ENCODE measurements at places on chromosomes 3 and 15. TPM values are rescaled to one million over a fixed set of nuclear protein-coding genes. Genes with fewer than 3 reads are reported as not detected.

GRCh38 chr15:38535491-38536200 is 29.0 kb downstream of the RASGRP1 start:
- no peak overlapping the region for H3K27ac ChIP-seq
- no peaks in the 10 kb centered on the region for H3K4me1 ChIP-seq
- no peak for DNase-seq
- no peak overlapping the region for H3K4me3 ChIP-seq
- H3K27me3 ChIP-seq, result no peaks in the 10 kb centered on the region
- no peaks in the 10 kb centered on the region for H3K36me3 ChIP-seq

DNA sequence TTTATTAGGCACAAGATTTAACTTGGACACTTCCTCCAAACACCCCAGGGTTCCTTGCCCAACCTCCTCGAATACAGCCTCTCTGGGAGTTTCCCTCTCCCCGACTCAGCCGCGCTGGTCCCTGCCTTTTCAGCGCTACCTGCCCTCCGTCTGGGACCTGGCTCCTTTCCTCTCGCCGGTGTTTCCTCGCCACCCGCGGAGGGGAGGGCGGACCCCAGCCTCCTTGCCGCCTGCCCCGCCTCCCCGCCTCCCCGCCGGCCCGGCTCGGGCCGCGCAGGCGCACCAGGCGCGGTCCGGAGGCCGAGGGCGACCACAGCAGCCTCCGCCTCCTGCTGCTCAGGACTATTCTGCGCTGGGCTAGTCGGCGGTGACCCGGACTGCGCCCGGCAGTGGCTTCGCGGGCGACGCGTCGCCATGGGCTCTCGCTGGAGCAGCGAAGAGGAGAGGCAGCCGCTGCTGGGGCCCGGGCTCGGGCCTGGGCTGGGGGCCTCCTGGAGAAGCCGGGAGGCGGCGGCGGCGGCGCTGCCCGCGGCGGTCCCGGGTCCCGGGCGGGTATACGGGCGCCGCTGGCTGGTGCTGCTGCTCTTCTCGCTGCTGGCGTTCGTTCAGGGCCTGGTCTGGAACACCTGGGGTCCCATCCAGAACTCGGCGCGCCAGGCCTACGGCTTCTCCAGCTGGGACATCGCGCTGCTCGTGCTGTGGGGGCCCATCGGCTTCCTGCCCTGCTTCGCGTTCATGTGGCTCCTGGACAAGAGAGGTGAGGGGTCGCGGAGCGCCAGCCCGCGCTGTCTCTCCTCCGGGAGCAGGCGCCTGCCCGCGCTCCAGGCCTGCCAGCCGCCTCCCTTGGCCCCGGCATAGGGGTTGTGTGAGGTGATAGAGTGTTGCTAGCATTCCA is at the start of gene SLC49A4:
TSS of gene SLC49A4 (plus strand) at position 291 of the 895 bp plus-strand sequence. CDS start at position 415, 124 bp downstream.
- H3K27ac ChIP-seq, result peak within 1 kb of the TSS; percentile 70
- no peaks in the 10 kb centered on the region for H3K36me3 ChIP-seq
- H3K27me3 ChIP-seq, result no peaks in the 10 kb centered on the region
- no peaks in the 10 kb centered on the region for H3K4me1 ChIP-seq
- peak within 1 kb of the TSS; percentile 77 for H3K4me3 ChIP-seq
- DNase-seq, result peak; percentile 59

- no peak for DNase-seq
- H3K4me3 ChIP-seq, result no peak overlapping the region
- no peak overlapping the region for H3K27ac ChIP-seq
- H3K4me1 ChIP-seq, result no peaks in the 10 kb centered on the region
- H3K36me3 ChIP-seq, result peaks cover 41% of the 10 kb centered on the region
Observed at GRCh38 chr3:47772788-47773187, 8.9 kb downstream of the SMARCC1 start.

Gene CTXN2
- total RNA-seq, result not detected

Gene MITF
- total RNA-seq, result 1.9 TPM

- H3K36me3 ChIP-seq, result no peaks in the 10 kb centered on the region
- peaks cover 5% of the 10 kb centered on the region for H3K4me1 ChIP-seq
- no peak overlapping the region for H3K27ac ChIP-seq
- no peaks in the 10 kb centered on the region for H3K27me3 ChIP-seq
Observed at GRCh38 chr3:48130321-48130904, 57.8 kb downstream of the CDC25A start.

DNA sequence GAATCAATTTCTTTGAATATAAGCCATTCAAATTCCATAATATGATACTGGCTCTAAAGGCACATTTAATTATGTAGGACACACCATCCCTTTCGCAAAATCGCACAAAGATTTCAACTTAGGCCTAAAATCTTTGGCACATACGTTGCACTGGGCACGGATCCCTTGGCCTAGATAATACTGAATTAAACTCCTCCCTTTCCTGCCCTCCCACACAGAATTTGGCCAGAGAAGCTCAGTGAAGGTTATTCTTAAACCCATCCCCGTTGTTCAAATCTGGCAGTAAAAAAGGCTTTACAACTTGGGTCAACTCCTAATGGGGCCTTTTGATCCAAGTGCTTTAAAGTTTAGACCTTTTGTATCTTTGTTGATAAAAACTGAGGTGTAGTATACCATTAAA is 247.2 kb downstream of the PTPRG start:
- no peak for DNase-seq
- H3K27me3 ChIP-seq, result no peaks in the 10 kb centered on the region
- peaks cover 16% of the 10 kb centered on the region for H3K4me1 ChIP-seq
- H3K4me3 ChIP-seq, result no peak overlapping the region
- no peak overlapping the region for H3K27ac ChIP-seq

DNA sequence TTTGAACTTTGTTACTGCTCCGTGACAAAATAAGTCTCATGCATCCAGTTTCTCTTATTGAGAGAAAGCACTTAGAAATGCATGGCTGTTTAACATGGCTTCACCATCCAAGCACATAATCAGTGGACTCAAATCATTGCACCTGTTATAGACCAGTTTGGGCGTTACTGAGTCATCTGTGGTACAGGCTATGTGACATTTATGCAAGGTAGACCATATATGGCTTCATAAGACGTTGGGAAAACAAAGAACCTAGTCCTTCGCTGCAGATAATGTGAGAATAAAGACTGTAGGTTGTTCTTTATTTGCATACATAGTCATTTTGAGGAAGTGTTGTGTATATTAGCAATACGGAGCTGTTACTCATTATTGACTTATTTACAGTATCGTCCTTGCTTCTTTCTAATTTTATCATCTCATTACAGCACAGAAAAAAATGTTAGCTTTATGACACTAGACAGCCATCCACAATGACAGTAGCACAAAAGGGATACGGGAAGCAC is 374.7 kb downstream of the IL5RA start:
- H3K27ac ChIP-seq, result no peak overlapping the region
- no peak for DNase-seq
- H3K27me3 ChIP-seq, result no peaks in the 10 kb centered on the region
- no peaks in the 10 kb centered on the region for H3K36me3 ChIP-seq

DNA sequence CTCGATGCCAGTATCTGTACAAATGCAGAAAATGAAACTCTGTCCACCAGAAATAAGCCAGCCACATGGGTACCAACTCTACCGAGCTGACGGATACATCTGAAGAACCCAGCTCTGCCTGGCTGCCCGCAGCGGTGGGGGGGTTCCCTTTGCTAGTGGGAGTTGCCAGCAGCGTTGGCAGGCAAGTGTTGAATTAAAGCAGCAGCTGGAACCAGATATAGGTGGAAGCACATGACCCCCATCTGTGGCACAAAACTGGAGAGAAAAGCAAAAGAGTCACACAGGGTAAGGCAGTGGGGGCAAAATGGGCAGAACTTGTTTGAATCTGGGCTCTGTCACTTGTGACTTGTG is 17.9 kb downstream of the CRYGS start:
- H3K36me3 ChIP-seq, result no peaks in the 10 kb centered on the region
- H3K27ac ChIP-seq, result no peak overlapping the region
- H3K4me3 ChIP-seq, result no peak overlapping the region
- H3K4me1 ChIP-seq, result no peaks in the 10 kb centered on the region

Gene UPK1B
- 0.67 TPM for total RNA-seq

Gene CRABP1
- total RNA-seq, result 385 TPM

Gene CAPN3
- 0.75 TPM for total RNA-seq

DNA sequence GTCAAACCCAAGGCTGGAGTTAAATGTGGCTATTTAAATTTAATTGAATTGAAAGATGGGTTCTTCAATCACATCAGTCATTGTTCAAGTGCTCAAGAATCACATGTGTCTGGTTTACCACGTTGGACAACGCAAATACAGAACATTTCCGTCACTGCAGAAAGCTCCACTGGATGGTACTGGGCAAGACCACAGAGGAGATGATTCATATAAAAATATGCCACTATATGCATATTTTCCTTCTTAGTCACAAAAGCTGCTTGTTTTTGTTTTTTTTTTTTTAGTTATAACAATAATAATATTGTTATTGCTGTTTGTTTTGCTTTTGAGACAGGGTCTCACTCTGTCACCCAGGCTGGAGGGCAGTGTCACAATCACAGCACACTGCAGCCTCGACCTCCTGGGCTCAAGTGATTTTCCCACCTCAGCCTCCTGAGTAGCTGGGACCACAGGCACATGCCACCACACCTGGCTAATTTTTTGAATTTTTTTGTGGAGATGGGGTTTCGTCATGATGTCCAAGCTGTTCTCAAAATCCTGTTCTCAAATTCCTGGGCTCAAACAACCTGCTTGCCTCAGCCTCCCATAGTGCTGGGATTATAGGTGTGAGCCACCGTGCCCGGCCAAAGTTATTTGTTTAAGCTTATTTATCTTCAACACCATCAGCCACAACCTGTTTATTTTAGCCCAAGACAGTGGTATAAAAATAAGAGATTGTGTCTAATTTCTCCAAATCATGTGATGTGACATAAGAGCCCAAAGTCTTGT is 19.4 kb downstream of the RTP3 start:
- H3K27ac ChIP-seq, result no peak overlapping the region
- DNase-seq, result no peak
- no peaks in the 10 kb centered on the region for H3K4me1 ChIP-seq
- no peaks in the 10 kb centered on the region for H3K27me3 ChIP-seq
- no peak overlapping the region for H3K4me3 ChIP-seq
- H3K36me3 ChIP-seq, result no peaks in the 10 kb centered on the region

Gene TJP1
- total RNA-seq, result 138 TPM

All from H1 (cell line).